NCI-H1105 (cell line): ENCODE measurements at places on chromosomes 6 and 20.

GRCh38 chr6:4451081-4451480 lies 315.7 kb upstream of the ECI2 start:
- DNase-seq, result no peak

DNA sequence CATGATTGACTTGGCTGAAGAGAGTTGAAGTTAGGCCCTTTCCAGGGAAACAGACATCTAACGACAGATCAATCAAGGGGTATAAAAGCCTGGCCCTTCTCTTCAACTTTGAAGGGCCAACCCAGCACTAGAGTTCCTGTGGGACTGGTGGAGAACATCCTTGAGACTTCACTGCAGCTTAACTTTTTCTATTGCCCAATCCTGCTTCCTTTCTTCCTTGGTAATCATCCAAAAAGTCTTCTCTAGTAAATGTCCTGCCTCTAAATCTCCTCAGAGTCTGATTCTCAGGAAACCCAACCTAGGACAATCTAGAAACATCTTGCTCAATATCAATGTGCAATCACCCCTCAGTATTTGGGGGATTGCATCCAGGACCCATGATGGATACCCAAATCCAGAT lies 1.9 kb downstream of the MKKS start:
- no peak for DNase-seq

- DNase-seq, result no peak
Measured at GRCh38 chr6:36499918-36500317, 47.4 kb downstream of the STK38 start.

- DNase-seq, result no peak
Measured at GRCh38 chr6:1088492-1089001, 223.4 kb upstream of the FOXQ1 start.

DNA sequence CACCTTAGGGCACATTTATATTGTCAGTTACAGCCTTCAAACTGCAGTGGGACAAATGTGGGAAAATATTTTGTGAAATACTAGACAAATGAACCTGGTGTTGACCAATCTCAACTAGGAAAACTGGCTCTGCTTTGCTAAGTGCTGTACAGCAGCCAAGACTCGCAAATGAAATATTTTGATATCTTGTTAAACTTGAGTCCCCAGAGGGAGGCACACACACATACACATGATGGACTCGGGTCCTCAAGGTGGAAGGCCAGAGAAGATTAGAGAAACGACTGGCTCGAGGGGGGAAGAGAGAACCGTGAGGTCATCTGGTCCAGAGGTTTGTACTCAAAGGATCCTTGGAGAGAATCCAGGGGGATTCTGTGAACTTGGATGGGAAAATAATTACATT lies 67.3 kb upstream of the JAG1 start:
- no peak for DNase-seq

GRCh38 chr20:20594171-20594530 lies 118.3 kb downstream of the RALGAPA2 start:
- peak; percentile 78 for DNase-seq

GRCh38 chr20:35912881-35913280 lies 41.4 kb downstream of the SCAND1 start:
- DNase-seq, result no peak

- DNase-seq, result no peak
Measured at GRCh38 chr6:35511562-35511941, 1.1 kb downstream of the TULP1 start.

GRCh38 chr20:11646359-11646758 lies 271.3 kb upstream of the BTBD3 start:
- no peak for DNase-seq

DNA sequence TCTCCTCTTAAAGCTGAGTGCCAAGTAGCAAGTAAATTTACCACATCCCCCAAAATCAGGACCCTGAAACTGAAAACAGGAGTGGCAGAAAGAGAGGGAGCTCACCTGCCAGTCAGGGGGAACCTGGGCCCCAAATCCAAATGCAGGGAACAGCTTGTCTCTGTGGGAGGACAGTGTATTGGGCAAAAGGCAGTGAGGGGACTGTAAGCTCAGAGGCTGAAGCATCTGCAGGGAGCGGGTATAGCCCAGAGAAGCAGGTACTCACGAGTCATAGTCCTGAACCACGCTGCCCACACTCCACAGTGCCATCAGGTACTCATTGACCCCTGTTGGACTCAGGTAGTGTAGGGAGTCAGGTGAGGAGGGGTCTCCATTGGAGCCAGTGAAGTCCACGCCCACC lies 15.0 kb downstream of the SPAG4 start:
- DNase-seq, result no peak

DNA sequence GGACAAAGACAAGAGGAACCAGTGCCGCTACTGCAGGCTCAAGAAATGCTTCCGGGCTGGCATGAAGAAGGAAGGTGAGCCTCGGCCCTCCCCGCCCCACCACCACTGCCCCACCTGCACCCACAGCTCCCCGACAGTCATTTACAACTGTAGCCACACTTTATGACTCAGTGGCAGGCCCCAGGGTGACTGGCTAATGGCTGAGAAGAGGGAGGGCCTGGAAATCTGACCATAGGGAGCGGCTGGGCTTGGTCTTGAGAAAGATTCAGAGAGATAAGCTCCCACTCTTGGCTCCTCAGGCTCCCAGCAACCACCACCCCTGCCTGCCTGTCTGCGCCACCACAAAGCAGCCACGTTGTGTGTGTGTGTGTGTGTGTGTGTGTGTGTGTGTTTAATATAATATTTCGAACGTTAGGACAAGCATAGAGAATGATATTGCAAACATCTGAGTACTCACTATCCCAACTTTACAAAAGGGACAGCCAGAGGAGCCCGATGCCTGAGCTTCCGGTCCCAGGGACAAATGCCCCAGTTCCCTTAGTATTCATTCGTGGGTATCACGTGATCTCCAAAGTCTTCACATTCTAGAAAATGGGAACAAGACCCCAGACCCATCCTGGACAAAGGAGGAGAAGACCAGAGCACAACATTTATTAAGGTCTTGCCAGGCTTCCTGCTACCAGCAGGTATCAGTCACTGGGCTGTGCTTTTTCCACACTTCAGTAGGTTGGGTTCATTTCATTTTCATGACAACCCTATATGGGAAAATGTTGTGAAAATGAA lies 52.1 kb downstream of the HNF4A start:
- DNase-seq, result no peak

DNA sequence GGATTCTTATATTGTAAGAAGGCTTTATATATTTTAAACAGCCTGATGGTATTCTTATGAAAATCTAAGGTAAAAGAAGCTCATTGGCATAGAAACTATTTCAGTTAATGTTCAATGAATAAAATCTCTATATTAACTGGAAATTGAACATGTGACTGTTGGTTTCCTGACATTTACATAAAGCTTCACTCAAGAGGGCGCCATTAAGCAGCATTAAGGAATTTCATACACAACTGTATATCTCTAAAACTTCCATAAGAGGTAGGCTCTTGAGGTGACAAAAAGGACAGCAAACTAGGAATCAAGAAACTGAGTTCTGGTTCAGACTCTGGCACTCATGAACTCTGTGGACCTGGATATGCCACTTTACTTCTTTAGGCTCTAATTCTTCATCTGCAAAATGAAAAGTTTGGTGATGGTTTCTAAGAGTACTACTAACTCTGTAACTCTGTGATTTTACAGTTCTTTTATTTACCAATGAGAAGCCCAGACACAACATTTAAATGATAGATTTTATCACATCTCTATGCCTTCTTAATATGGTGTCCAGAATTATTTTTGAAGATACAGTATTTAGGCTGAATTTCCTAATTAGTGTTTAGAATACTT lies 147.5 kb downstream of the FLRT3 start:
- DNase-seq, result peak; percentile 28

DNA sequence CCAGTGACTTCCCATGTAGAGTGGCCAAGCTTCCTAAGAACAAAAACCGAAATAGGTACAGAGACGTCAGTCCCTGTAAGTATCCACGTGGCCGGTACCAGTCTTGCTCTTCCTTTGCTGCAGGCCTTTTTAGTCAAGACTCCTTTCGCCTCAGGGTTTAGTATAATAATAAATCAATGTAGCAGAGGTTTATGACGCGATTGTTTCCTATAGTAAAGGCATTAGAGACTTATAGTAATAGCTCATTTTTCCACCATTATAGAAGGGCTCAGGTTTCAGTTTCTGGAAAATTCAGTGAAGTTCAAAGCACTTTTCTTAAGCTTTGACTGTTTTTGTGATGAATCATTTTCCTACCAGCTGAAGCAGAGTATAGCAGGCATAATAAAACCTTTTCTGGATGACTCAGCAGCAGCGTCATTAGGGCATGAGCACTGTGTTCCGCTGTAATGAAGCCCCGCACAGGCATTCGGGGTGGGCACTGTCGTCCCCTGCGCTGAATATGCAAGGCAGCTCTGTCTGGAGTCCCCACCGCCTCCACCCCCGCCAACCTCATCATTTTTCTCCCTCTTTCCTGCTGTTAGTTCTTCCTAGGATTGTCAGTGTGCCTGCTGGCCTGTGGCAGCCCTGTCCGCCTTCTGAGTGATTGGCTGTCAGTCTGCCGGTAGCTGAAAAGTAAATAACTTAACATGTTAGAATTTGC lies 51.3 kb downstream of the PTPN1 start:
- no peak for DNase-seq

DNA sequence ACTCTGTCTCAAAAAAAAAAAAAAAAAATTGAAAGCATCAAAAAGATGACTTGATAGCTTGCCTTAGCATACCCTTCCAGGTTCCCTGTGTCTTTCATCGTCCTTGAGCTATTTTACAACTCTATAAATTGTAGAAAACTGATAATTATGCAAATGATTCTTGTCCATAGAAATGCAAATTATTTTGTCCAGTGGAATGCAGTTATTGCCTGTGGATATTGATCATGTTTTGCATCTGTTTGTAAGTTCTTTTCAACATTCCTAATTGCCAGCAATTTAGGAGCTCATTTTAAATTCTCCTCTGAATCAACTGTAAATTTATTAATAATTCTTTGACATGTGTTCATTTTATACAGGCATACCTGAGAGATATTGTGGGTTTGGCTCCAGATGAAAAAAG lies 7.1 kb upstream of the ATP9A start:
- no peak for DNase-seq

DNA sequence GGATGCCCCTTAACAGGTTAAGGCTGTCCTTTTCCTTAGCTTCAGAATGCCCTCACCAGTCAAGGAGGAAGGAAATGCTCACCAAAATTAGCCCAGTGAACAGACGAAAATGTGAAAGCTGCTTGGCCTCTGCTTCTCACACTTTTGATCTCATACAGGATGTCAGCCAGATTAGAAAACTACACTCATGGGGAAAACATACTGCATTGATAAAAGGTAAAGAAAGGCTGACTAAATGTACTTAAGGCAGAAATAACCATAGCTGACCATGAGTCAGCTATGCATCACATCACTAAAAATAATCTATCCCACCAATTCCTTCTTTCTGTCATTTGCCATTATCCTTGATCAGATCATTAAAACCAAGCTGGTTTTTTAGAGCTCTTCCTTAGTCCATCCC lies 198.4 kb upstream of the TENT5A start:
- no peak for DNase-seq

DNA sequence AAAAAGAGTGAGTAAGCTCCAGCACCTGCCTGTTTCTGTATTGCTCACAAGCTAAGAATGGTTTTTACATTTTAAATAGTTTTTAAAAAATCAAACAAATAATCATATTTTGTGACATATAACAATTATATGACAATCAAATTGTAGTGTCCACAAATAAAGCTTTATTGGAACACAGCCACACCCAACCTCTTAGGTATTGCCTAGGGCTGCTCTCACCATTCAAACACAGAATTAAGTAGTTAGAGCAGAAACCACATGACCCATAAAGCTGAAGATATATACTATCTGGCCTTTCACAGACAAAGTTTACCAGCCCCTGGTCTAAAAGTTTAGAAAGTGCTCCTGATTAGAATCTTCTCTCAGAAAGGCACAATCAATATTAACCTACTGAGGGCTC lies 11.2 kb downstream of the TNFRSF21 start:
- DNase-seq, result no peak

- no peak for DNase-seq
Measured at GRCh38 chr20:18225632-18226031, 62.7 kb upstream of the ZNF133 start.

DNA sequence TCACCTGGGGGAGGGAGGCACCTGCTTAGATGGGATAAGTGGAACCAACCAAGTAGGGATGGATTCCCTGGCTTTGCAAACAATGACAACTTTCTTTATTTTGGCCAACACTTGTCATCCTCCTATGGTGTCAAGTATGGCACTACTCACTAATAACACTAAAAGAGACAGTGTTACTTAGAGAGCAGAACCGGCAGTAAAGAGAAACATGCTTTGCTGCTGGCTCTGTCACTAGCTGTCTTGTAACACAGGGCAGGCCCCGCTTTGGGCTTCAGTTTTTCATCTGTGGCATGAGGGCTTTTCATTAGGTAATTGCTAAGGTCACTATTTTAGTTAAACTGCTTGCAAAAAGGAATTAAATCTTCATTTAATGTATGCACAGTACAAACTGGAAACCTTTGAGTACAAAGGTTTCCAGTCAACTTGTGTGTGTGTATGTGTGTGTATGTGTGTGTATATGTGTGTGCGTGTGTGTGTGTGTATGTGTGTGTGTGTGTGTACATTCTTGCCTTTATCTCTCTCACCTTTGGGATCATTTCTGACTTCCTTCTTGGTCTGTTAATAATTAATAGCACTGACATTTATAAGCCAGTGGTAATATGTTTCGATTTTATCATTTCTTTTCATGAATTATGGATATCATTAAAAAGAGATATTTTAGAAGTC lies 64.7 kb downstream of the BTBD3 start:
- no peak for DNase-seq

DNA sequence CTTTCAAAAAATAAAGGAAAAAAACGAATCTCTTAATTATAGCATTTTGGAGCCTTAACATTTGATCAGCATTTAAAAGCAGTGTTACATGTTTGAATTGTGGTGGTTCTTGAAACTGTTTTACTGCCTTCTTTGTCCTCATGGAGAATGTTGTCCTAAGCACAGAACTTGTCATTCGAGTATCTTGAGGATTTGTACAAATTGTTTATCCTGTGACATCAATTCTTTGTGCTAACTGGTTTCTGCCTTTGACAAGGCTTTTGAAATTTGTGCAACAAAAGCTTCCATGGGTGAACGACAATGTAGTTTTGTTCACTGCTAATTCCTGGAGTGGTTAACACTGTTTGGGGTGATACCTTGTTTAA lies 130.8 kb downstream of the SCAF8 start:
- no peak for DNase-seq

DNA sequence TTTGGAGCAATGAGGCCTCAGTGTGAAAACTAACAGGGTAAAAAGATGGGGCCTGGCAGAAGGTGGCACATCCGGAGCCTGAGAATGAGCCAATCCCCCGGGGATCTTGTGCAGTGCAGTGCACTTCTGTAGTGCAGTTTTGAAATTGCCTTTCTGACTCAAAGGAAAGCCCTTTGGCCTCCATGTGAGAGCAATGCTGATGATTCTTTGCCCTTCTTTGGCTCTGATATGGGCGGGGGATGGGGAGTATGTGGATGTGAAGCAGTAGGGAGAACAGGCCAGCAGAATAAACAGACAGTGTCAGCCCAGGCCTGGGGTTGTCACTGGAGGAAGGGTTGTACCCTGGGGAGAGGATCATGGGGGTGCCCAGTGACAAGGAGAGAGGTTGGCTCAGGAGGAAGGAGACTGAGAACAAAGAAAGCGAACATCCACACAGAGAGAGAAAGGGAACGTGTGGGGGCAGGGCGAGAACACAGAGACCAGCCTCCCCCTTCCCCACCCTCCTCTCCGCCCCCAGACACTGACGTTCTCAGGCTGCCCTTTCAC lies 351.2 kb downstream of the CDC5L start:
- DNase-seq, result no peak
